ENCODE measurements at places on chromosomes 12 and 14. TPM values are rescaled to one million over a fixed set of nuclear protein-coding genes. Genes with fewer than 3 reads are reported as not detected.

DNA sequence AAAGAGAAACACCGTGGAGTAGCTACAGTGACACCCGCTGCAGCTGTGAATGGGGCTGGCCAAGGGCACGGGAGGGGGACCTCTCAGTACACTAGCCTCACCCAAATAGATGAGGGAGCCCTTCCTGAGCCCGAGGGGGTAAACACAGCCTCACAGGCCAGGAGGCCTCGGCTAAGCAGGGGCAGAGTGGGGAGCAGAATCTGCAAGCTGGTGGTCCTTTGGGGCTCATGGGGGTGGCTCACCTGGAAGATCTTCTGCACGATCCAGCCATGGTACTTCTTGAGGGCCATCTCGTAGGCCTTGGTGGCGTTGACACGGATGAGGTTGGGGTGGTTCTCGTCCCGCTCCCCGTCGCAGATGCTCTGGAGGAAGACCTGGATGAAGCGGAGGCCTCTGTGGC lies 22.2 kb upstream of the TRPV4 start:
- DNase-seq = no peak

- no peak for DNase-seq
Observed at GRCh38 chr14:34604995-34605394, 25.0 kb downstream of the SNX6 start.

DNA sequence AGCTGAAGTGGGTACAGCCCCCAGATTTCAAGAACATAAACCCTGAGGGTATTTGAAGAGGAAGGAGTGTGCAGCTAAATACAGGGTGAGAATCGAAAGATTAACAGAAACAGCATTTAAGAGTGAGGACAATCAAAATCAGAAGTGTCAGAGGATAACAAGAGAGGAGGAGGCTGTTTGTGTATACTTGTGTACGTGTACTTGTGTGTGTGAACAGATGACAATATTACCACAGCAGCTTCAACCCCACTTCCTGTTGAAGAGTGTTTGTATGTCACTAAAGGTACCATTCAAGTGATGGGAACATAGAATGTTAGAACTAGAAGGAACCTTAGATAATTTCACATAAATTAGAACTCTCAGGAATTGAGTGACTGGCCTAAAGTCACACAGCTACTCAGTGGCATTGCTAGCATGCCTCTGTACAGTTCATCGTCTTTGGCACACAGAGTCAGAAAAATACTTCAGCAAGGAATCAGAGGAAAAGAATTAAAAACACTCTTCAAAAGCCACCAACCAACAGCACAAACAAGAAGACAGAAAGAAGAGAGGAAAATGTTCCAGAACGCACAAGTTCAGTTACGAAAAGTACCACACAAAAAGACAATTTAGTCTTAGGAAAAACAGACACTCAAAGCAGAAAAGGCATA lies 164.3 kb upstream of the BCL2L14 start:
- DNase-seq = no peak

GRCh38 chr14:57814726-57815125 lies 51.2 kb downstream of the SLC35F4 start:
- DNase-seq = no peak

Gene CDC42BPB
- 78.9 TPM for total RNA-seq

GRCh38 chr12:15200641-15201040 lies 20.6 kb downstream of the RERG start:
- DNase-seq = no peak

Gene DDX24
- total RNA-seq = 136 TPM

Gene DPF3
- not detected for total RNA-seq

GRCh38 chr14:60773558-60773957 lies 39.0 kb downstream of the MNAT1 start:
- no peak for DNase-seq

- no peak for DNase-seq
Observed at GRCh38 chr12:19299765-19300164, 139.5 kb upstream of the AEBP2 start.

Gene KRT80
- total RNA-seq = 3.7 TPM

Gene ACOT2
- total RNA-seq = 37.4 TPM

GRCh38 chr12:42482748-42483520 lies 106.6 kb downstream of the PRICKLE1 start:
- peak; percentile 38 for DNase-seq

GRCh38 chr14:89504602-89505313 lies 87.7 kb upstream of the FOXN3 start:
- no peak for DNase-seq

- DNase-seq = no peak
Observed at GRCh38 chr12:81253360-81253759, 175.5 kb downstream of the ACSS3 start.

Gene RNU4-1
- total RNA-seq = under 0.01 TPM

Gene TMEM132C
- 0.46 TPM for total RNA-seq

GRCh38 chr12:93783832-93784231 lies 106.7 kb downstream of the CRADD start:
- DNase-seq = no peak

DNA sequence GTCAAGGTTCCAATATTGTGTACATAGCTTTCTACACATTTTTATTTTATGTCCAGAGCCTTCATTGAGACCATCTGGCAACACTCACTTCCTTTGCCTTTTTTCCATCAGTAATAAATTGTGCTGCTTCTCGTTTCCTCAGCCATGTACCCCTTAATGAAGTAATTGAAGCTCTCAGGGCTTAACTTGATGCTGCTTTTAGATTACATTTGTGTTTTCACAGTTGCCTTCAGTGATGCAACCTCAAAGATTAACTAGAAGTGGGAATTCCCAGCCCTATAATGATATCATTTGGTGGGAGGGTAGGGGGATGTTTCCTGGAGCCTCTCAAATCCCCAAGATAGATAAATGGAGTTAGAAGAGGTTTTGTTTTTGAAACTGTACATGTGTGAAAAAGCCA lies 80.2 kb upstream of the KRR1 start:
- DNase-seq = no peak

- no peak for DNase-seq
Observed at GRCh38 chr12:57319678-57320469, 68.9 kb upstream of the STAC3 start.

- no peak for DNase-seq
Observed at GRCh38 chr12:111275308-111275707, 93.6 kb downstream of the PHETA1 start.

Gene ST8SIA1
- 18.8 TPM for total RNA-seq

Gene SLC5A8
- 5.6 TPM for total RNA-seq

- DNase-seq = no peak
Observed at GRCh38 chr12:64180951-64181350, 41.1 kb downstream of the KICS2 start.
